ENCODE measurements at places on chromosomes 4 and X. TPM values are rescaled to one million over a fixed set of nuclear protein-coding genes. Genes with fewer than 3 reads are reported as not detected.

DNA sequence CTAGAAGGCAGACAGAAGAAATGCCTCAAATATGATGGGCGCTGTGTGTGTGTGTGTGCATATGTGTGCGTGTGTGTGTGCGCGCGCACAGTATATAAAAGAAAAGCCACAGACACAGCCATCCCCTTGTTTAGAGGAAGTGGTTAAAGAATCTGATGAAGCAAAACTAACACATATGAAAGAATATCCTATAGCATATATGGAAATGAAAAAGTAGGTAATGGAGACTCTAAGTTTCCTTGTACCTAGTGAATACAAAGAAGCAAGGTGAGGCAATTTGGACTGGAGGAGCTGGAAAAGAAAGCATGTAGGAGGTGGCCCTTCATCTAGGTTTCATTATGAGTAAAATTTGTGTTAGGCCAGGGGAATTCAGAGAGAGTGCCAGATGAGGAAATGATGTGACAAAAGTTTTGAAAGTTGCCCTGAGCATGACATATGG is 58.6 kb upstream of the MCF2 start:
- no peak for DNase-seq

GRCh38 chr4:153497091-153497531 is 31.0 kb downstream of the TMEM131L start:
- DNase-seq: no peak

DNA sequence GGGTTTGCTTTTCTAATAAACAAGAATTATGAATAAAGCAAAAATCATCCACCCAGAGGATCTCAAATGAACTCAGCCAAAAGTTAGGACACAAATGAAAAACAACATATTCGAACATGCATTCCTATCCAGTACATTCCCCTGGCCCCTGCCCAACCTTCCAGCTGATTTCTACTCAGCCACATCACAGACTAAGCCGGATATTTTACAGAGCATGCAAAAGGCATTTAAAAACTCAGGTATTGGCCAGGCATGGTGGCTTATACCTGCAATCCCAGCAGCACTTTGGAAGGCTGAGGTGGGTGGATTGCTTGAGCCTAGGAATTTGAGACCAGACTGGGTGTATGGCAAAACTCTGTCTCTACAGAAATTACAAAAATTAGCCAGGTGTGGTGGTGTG is 54.6 kb downstream of the RELL1 start:
- no peak for DNase-seq

GRCh38 chr4:22695917-22696316 is 3.2 kb downstream of the GBA3 start:
- DNase-seq: no peak

DNA sequence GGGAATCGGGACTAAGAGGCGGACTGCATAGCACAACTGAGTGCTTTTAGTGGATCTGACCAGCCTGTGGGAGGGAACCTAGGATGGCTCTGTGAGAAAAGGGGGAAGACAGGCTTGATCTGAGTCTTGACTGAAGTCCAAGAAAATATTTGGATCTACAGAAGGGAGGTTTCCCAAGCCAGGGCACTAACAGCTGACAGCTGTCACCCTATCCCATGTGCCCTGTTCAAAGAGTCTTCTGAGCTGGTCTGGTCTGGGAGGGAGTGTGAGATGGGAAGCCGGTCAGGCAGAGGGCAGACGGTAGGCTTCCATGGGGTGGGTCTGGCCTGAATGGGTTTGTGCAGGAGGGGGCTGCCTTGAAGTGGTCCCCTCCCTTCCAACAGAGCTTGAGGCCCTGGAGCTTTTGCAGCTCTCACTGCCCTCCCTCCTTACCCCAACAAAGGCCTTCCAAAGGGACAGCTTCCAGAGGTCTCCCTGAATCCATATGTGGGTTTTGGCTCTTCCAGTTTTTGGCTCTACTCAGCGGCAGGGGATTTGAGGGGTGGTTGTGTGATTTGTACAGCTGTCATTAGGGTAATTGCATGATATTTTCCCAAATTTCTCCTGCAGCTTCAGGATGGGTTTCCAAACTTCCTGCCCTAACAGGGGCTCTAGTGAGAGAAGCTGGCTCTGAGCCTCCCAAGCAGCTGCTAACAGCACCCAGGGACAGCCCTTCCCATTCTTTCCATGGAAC is 643.7 kb downstream of the BCOR start:
- no peak for DNase-seq

DNA sequence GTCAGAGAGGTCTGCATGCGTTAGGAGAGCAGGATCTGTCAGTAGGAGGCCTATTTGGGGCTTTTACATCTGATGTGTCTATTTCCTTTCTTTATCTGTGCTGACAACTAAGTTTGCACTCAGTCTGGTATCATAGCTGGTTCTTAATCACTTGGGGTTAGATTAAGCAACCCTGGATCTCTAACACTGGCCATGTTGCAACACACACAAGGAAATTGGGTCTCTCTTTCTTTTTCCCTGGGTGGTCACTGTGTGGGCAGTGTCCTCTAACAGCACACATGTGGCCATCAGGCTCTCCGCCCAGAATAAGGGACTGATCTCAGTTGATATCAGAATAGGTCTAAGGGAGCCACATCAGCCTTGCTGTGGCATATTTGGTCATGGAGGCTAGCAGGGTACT is 38.9 kb downstream of the IGFBP7 start:
- DNase-seq: no peak

Gene OPRPN
- total RNA-seq: not detected

All from thoracic aorta (tissue), 2 donors.